ENCODE measurements at places on chromosomes 5 and 9. TPM values are rescaled to one million over a fixed set of nuclear protein-coding genes. Genes with fewer than 3 reads are reported as not detected.

SMIM33 gene
- not detected for total RNA-seq

SLC6A7 gene
- not detected for total RNA-seq

NIPAL4 gene
- total RNA-seq = 0.42 TPM

PLPP6 gene
- 11.3 TPM for total RNA-seq

SCGB3A2 gene
- not detected for total RNA-seq

CBY3 gene
- total RNA-seq = not detected

PCDHB6 gene
- total RNA-seq = 10.6 TPM

NR3C1 gene
- 31.4 TPM for total RNA-seq

SLC26A2 gene
- 169 TPM for total RNA-seq

OR1J2 gene
- not detected for total RNA-seq

ADAMTSL1 gene
- 8.3 TPM for total RNA-seq

DMRT1 gene
- total RNA-seq = not detected

SOX30 gene
- total RNA-seq = not detected

SUSD3 gene
- 0.72 TPM for total RNA-seq

FGF1 gene
- total RNA-seq = 3.1 TPM

EQTN gene
- total RNA-seq = not detected

CYSRT1 gene
- 0.98 TPM for total RNA-seq

GAPT gene
- not detected for total RNA-seq

GPX3 gene
- total RNA-seq = 5.0 TPM

ZNF879 gene
- total RNA-seq = 0.68 TPM

GCNT4 gene
- not detected for total RNA-seq

GMCL2 gene
- not detected for total RNA-seq

SPARC gene
- total RNA-seq = 2,270 TPM

SLC22A5 gene
- total RNA-seq = 6.0 TPM

SHC3 gene
- total RNA-seq = 0.03 TPM

TMEM171 gene
- 3.5 TPM for total RNA-seq

PCDH12 gene
- total RNA-seq = 0.15 TPM

GLIPR2 gene
- 1.2 TPM for total RNA-seq

DMGDH gene
- not detected for total RNA-seq

TICAM2 gene
- total RNA-seq = 2.3 TPM

FOXD4L4 gene
- not detected for total RNA-seq

HTR4 gene
- total RNA-seq = not detected

PAIP1 gene
- 90.4 TPM for total RNA-seq

FRRS1L gene
- total RNA-seq = not detected

YTHDC2 gene
- total RNA-seq = 15.1 TPM

NEUROG1 gene
- total RNA-seq = not detected

YIPF5 gene
- total RNA-seq = 23.6 TPM

CEP72 gene
- 10.5 TPM for total RNA-seq

DND1 gene
- total RNA-seq = 1.2 TPM

C7 gene
- total RNA-seq = not detected

PLGRKT gene
- 19.9 TPM for total RNA-seq

EDIL3 gene
- 1.4 TPM for total RNA-seq
